ENCODE measurements at places on chromosomes 12 and 14. TPM values are rescaled to one million over a fixed set of nuclear protein-coding genes. Genes with fewer than 3 reads are reported as not detected.

DNA sequence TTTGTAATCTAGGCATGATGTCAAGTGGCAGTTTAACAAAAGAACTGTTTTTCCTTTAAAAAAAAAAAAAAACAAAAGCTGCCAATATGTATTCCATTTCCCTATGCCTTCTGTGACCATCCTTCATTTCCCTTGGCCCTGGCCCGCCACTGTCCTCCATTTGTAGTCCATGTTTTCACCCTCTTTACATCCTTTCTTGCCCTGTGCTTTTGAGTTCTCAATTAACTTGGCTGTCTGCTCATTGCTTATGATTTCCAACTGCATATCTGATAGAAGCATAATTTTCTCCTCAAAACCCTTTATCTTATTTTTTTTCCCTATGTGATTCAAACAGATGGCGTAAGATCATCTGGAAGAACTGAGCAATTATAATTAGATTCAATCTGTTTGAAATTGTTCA, 297.5 kb downstream of the NAV3 start:
- no peak overlapping the region for H3K4me3 ChIP-seq
- no peak overlapping the region for H3K27ac ChIP-seq
- H3K27me3 ChIP-seq: no peaks in the 10 kb centered on the region
- no peak for DNase-seq
- H3K4me1 ChIP-seq: no peaks in the 10 kb centered on the region
- H3K36me3 ChIP-seq: no peaks in the 10 kb centered on the region

GRCh38 chr14:35335388-35336092, 43.4 kb downstream of the PSMA6 start:
- no peaks in the 10 kb centered on the region for H3K36me3 ChIP-seq
- no peak overlapping the region for H3K4me3 ChIP-seq
- peak overlapping the region; percentile 10 for H3K27ac ChIP-seq
- peak; percentile 46 for DNase-seq
- H3K4me1 ChIP-seq: peaks cover 48% of the 10 kb centered on the region

DNA sequence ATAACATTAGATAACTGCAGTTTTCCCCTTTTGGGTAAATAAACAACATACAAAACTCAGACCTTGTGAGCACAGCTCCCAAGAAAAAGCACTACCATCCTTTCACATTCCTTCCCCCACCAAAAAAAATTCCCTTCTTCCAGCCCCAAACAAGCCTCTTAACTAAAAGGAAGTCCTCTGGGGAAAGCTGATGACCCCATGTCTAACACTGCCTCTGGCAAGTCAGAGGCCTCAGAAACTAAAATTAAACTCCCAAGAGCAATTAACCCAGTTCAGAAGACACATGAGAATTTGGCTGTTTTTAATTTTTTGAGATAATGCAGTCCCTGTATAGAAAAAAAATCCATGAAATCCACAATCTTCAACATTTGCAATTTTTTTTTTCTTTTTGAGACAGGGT, 127.7 kb downstream of the SPTSSA start:
- DNase-seq: no peak
- peaks cover 21% of the 10 kb centered on the region for H3K4me1 ChIP-seq
- H3K27me3 ChIP-seq: no peaks in the 10 kb centered on the region
- H3K36me3 ChIP-seq: no peaks in the 10 kb centered on the region
- no peak overlapping the region for H3K27ac ChIP-seq
- no peak overlapping the region for H3K4me3 ChIP-seq

GRCh38 chr14:77377502-77377844, 294 bp downstream of the SAMD15 start:
- no peaks in the 10 kb centered on the region for H3K27me3 ChIP-seq
- no peaks in the 10 kb centered on the region for H3K36me3 ChIP-seq
- peak overlapping the region; percentile 92 for H3K4me3 ChIP-seq
- no peak for DNase-seq
- H3K4me1 ChIP-seq: peaks cover 24% of the 10 kb centered on the region
- no peak overlapping the region for H3K27ac ChIP-seq

Gene TAS2R42
- total RNA-seq: not detected

- peak; percentile 39 for DNase-seq
- 0 out of 2 replicates have a peak, but pooled peaks cover 4% of the 10 kb centered on the region for H3K4me1 ChIP-seq
- H3K27me3 ChIP-seq: no peaks in the 10 kb centered on the region
Observed at GRCh38 chr14:30935445-30935844, 61.1 kb downstream of the COCH start.

Gene SLC16A7
- total RNA-seq: 11.4 TPM

GRCh38 chr12:116537101-116537904, 21.9 kb upstream of the MAP1LC3B2 start:
- H3K4me1 ChIP-seq: peaks cover 38% of the 10 kb centered on the region
- H3K27ac ChIP-seq: no peak overlapping the region
- H3K27me3 ChIP-seq: no peaks in the 10 kb centered on the region
- H3K4me3 ChIP-seq: no peak overlapping the region

- DNase-seq: peak; percentile 35
- peaks cover 18% of the 10 kb centered on the region for H3K4me1 ChIP-seq
- peaks cover 5% of the 10 kb centered on the region for H3K36me3 ChIP-seq
- peak overlapping the region; percentile 81 for H3K27ac ChIP-seq
- H3K27me3 ChIP-seq: no peaks in the 10 kb centered on the region
Observed at GRCh38 chr12:49017891-49018260, 700 bp downstream of the PRKAG1 start.

GRCh38 chr12:72072592-72073212, 134.1 kb downstream of the TPH2 start:
- DNase-seq: no peak
- no peaks in the 10 kb centered on the region for H3K27me3 ChIP-seq

Gene ADCY6
- 19.0 TPM for total RNA-seq

- peaks cover 36% of the 10 kb centered on the region for H3K4me1 ChIP-seq
- H3K27me3 ChIP-seq: no peaks in the 10 kb centered on the region
- H3K36me3 ChIP-seq: no peaks in the 10 kb centered on the region
- no peak overlapping the region for H3K4me3 ChIP-seq
- no peak overlapping the region for H3K27ac ChIP-seq
Observed at GRCh38 chr14:88831284-88831683, 6.8 kb downstream of the TTC8 start.

- no peaks in the 10 kb centered on the region for H3K36me3 ChIP-seq
- no peak overlapping the region for H3K4me3 ChIP-seq
- H3K27ac ChIP-seq: no peak overlapping the region
- no peak for DNase-seq
Observed at GRCh38 chr12:2054091-2055018, 1.6 kb downstream of the CACNA1C start.

GRCh38 chr14:63492391-63492790, 50.8 kb downstream of the PPP2R5E start:
- peak overlapping the region; percentile 55 for H3K27ac ChIP-seq
- DNase-seq: peak; percentile 73
- no peak overlapping the region for H3K4me3 ChIP-seq
- no peaks in the 10 kb centered on the region for H3K36me3 ChIP-seq
- H3K4me1 ChIP-seq: peaks cover 27% of the 10 kb centered on the region

- no peak overlapping the region for H3K27ac ChIP-seq
- H3K27me3 ChIP-seq: no peaks in the 10 kb centered on the region
Observed at GRCh38 chr12:12663644-12664294, 32.2 kb downstream of the GPR19 start.

Gene GPR68
- 1.5 TPM for total RNA-seq

GRCh38 chr12:105705765-105706164, 375.3 kb downstream of the C12orf75 start:
- no peaks in the 10 kb centered on the region for H3K36me3 ChIP-seq
- no peak overlapping the region for H3K27ac ChIP-seq
- peaks cover 22% of the 10 kb centered on the region for H3K4me1 ChIP-seq
- H3K27me3 ChIP-seq: no peaks in the 10 kb centered on the region
- no peak overlapping the region for H3K4me3 ChIP-seq

- no peak overlapping the region for H3K4me3 ChIP-seq
- DNase-seq: no peak
- no peaks in the 10 kb centered on the region for H3K36me3 ChIP-seq
- H3K27ac ChIP-seq: no peak overlapping the region
- H3K27me3 ChIP-seq: no peaks in the 10 kb centered on the region
Observed at GRCh38 chr14:89260898-89261297, 156.1 kb downstream of the FOXN3 start.

GRCh38 chr14:79161571-79161970, 991.4 kb downstream of the NRXN3 start:
- H3K27me3 ChIP-seq: no peaks in the 10 kb centered on the region
- no peak overlapping the region for H3K4me3 ChIP-seq
- no peak for DNase-seq
- no peaks in the 10 kb centered on the region for H3K36me3 ChIP-seq
- H3K4me1 ChIP-seq: no peaks in the 10 kb centered on the region

- H3K36me3 ChIP-seq: no peaks in the 10 kb centered on the region
- no peak overlapping the region for H3K4me3 ChIP-seq
- DNase-seq: peak; percentile 68
- peaks cover 12% of the 10 kb centered on the region for H3K4me1 ChIP-seq
- no peaks in the 10 kb centered on the region for H3K27me3 ChIP-seq
- peak overlapping the region; percentile 22 for H3K27ac ChIP-seq
Observed at GRCh38 chr12:38547586-38547985, 231.0 kb downstream of the ALG10B start.

Gene FOXA1
- 249 TPM for total RNA-seq

GRCh38 chr12:109347589-109347988, at the start of gene MYO1H:
Gene MYO1H, plus strand, starts transcription at chr12:109347900. Its CDS starts 61 bp downstream, at chr12:109347961.
- no peaks in the 10 kb centered on the region for H3K36me3 ChIP-seq
- peaks cover 76% of the 10 kb centered on the region for H3K27me3 ChIP-seq
- no peak within 1 kb of the TSS for H3K27ac ChIP-seq
- no peaks in the 10 kb centered on the region for H3K4me1 ChIP-seq

DNA sequence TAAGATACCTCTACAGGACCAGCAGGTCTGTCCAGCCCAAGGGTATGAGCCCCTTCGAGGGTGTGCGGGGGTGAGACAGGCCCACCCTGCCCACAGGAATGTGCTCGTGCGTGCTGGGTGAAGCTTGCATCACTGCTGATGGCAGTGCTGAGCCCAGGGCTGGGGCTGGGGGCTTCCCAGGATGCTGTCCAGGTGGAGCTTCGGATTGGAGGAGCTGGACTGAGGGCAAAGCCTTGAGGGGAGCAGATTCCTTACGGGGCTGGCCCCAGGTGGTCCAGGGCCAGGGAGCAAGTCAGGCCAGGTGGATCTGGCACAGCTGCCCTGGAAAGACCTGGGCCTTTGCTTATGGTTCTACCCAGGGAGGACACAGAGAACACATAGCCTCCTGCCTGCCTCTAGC, 2.5 kb upstream of the KRT85 start:
- H3K4me1 ChIP-seq: no peaks in the 10 kb centered on the region
- H3K36me3 ChIP-seq: no peaks in the 10 kb centered on the region
- no peaks in the 10 kb centered on the region for H3K27me3 ChIP-seq
- no peak for DNase-seq
- no peak overlapping the region for H3K27ac ChIP-seq

DNA sequence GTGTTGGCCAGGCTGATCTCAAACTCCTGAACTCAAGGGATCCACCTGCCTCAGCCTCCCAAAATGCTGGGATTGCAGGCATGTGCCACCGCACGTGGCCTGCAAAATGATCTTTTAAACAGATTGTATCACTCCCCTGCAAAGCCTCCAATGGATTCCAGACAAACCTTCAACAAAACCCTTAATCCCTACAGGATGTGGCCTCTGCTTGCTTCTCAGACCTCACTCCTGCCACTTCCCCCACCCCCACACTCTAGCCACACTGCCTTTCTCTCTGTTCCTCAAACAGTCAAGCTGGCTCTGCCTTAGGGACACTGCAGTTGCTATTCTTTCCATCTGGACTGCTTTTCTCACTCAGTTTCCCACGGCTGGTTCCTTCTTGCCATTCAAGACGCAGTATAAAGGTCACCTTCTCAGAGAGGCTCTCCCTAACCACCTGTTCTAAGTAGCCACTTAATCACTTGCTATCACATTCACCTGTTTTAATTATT, 47.3 kb upstream of the TMED10 start:
- no peak for DNase-seq
- H3K27ac ChIP-seq: no peak overlapping the region
- H3K4me3 ChIP-seq: no peak overlapping the region
- H3K27me3 ChIP-seq: no peaks in the 10 kb centered on the region
- no peaks in the 10 kb centered on the region for H3K4me1 ChIP-seq

GRCh38 chr12:108047071-108047550, 82.0 kb upstream of the WSCD2 start:
- DNase-seq: no peak
- H3K27ac ChIP-seq: no peak overlapping the region
- H3K4me1 ChIP-seq: no peaks in the 10 kb centered on the region
- no peak overlapping the region for H3K4me3 ChIP-seq

Gene CLECL1
- not detected for total RNA-seq

Gene PALS1
- 31.5 TPM for total RNA-seq

Gene CACNA2D4
- not detected for total RNA-seq

- no peaks in the 10 kb centered on the region for H3K36me3 ChIP-seq
- no peak overlapping the region for H3K4me3 ChIP-seq
- H3K27me3 ChIP-seq: no peaks in the 10 kb centered on the region
- no peaks in the 10 kb centered on the region for H3K4me1 ChIP-seq
- no peak overlapping the region for H3K27ac ChIP-seq
Observed at GRCh38 chr14:66824251-66824650, 316.3 kb downstream of the GPHN start.

DNA sequence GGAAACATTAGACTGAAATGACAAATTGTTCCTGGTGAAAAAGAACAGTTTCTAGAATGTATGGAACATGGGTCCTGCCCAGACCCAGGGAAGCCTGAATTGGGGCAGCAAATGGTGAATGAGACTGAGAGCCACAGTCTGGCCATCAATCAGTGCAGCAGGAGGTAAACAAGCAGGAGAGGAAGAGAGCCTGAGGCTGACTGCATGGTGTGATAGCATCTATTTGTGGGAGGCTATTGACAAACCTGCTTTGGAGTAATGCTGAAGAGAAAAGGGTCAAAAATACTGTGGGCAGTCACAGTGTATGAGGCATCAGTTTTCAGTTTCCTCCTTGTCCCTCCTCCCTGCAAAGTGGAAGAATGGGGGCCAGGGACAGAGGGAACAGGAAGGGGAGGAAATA, 136.8 kb downstream of the ANKS1B start:
- H3K4me1 ChIP-seq: no peaks in the 10 kb centered on the region
- H3K27me3 ChIP-seq: 0 out of 2 replicates have a peak, but pooled peaks cover 5% of the 10 kb centered on the region
- no peaks in the 10 kb centered on the region for H3K36me3 ChIP-seq
- H3K27ac ChIP-seq: no peak overlapping the region
- DNase-seq: no peak
- H3K4me3 ChIP-seq: no peak overlapping the region

DNA sequence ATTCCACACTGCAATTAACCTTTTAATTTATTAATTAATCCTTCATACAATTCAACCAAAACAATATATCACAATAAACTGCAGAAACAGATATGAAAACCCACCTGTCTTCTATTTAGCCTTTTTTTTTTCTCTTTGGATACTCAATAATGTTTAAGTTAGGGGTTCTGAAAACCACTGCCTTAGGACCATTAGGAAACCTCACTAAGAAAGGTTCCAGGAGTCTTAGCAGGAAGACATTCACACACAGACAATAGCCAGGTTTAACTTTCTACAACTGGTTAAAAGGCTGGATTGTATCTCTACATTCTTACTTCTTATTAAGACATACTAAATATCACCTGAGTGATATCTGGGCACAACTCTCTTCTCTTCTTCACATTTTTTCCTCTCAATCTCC, 3.3 kb downstream of the SEC23A start:
- no peak for DNase-seq
- H3K27me3 ChIP-seq: no peaks in the 10 kb centered on the region
- no peak overlapping the region for H3K4me3 ChIP-seq

Measured in PC-3 (cell line).